ENCODE measurements at places on chromosomes 1 and 21. TPM values are rescaled to one million over a fixed set of nuclear protein-coding genes. Genes with fewer than 3 reads are reported as not detected.
A peak's percentile ranks its signal among the peaks of the same experiment; 100 is the strongest.

DNA sequence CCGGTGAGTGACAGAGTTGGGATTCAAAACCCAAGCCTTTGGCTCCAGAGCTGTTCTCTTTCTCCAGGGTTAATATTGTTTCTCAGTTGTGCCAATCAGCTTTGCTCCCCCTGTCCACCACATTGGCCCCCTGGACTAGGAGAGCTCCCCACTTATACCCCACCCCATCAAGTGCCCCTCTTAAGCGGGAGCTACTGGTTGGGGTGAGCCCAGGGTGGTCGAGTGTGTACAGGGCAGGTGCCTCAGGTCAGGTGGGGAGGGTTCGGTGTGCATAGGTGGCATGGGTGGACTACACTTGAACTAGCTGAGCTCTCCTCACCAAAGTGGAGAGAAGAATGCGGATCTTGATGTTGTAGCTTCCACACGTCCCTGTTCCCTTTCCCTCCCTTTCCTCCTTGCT, 14.2 kb downstream of the KCNA2 start:
- no peak for DNase-seq

FCRL1 gene
- total RNA-seq: 1.8 TPM

CNR2 gene
- total RNA-seq: not detected

OR2G6 gene
- not detected for total RNA-seq

- no peak for DNase-seq
Measured at GRCh38 chr1:23801338-23801748, 789 bp upstream of the GALE start.

PDZK1IP1 gene
- not detected for total RNA-seq

- no peak for DNase-seq
Measured at GRCh38 chr1:209822706-209823105, 5.1 kb upstream of the UTP25 start.

DNA sequence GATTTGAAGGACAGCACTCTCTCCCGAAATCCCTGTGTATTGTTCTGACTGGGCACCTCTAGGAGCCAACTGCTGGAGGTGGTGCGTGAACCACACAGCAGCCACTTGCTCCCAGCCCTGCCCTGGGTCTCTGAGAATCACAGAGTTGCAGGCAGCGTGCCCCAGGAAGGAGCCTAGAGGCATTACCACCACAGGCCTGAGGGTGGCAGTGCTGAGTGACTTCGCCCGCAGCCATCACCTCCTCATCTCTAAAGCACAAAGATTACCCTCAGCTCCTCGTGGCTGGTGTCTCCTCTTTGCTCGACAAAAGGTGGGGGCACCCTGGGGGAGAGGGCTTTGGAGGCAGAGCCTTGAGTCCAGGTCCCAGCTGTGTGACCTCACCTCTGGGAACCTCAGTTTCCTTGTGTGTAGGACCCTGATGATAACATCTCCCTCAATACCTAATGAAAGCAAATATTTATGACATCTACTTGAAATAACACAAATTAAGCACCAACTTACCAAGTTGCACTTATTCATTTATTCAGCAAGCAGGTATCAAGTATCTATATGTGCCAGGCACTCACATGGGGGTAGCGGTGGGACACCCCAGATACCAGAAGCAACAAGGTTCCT, 86.3 kb downstream of the VWA5B1 start:
- no peak for DNase-seq

AIM2 gene
- total RNA-seq: 1.1 TPM

- peak; percentile 90 for DNase-seq
Measured at GRCh38 chr1:14970115-14970798, 183.3 kb upstream of the TMEM51 start.

- DNase-seq: no peak
Measured at GRCh38 chr1:1048765-1049164, 25.3 kb downstream of the RNF223 start.

DNA sequence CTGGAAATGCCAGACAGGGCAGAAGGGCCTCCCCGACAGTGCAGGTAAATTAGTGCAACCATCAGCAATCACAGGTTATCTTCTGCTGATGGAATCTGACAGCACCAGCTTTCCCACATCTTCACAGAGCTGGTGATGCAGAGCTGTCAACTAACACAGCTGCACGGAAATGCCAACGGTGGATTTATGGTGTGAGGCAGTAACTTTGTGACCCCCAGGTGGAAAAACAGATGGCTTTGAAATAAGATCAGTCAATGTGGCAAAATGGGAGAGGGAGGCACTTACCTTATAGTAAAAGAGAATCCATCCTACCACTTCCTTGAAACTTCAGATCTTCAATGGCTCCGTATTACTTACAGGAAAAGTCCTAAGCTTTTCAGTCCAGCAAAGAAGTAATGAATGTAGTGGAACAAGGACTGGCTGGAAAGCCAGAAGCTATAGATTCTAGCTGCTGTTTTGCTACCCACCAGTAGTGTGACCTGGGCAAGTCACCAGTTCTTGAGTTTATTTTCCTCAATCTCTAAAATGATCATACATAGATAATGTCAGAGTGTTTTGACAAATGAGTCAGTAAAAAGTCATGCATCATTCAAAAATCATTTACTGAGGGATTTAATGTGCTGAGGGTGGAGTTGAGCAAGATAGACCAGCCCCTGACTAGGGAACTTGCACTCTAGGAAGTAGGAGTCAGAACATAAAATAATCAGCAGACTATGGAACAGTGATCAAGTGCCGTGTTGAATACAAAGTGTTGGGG, 245.7 kb upstream of the JUN start:
- DNase-seq: no peak

- no peak for DNase-seq
Measured at GRCh38 chr1:154583773-154584172, 16.2 kb downstream of the CHRNB2 start.

DNA sequence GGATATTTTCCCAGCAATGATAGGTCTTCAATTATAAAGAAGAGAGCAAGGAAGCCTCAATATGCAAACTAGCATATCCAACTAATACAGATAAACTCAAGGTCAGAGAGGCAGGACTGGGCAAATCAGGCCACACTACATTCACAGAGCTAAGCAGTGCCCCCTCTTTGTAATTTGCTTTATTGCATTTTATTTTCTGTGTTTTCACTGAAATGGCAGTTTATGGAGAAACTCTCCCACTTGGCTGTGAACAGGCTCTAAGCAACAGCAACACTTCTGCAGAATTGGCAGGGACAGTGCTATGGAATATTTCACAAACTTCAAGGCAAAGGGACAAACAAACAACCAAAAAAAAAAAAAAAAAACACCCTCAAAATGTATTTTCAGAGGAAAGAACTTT, 93.4 kb upstream of the SOD1 start:
- DNase-seq: no peak

CLEC20A gene
- total RNA-seq: not detected

DNA sequence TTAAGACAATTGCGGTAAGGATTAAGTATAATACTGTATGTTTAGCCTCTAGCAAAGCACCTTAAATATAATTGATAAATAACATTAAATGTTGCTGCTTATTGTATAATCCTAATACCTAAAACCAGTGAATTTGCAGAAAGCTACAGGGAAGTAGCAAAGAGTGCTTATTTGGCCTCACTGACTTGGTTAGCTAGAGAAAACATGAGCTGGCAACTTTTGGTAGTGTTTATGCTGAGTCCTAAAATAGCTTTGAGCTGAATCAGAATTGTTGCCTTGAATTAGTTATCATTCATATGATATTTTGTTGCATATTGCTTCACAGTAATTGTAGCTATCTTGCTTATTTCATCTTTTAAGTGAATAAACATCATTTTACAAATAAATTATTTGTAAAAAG, 3.5 kb downstream of the TRIM67 start:
- DNase-seq: no peak
